Dorsolateral prefrontal cortex (tissue), 122 donors: ENCODE measurements at places on chromosomes 4 and X. TPM values are rescaled to one million over a fixed set of nuclear protein-coding genes. Genes with fewer than 3 reads are reported as not detected.

Gene NIPAL1
- 1.8 TPM for total RNA-seq

Gene RHOXF2
- total RNA-seq = not detected

Gene EGFL6
- total RNA-seq = 0.41 TPM

Gene CDKL5
- total RNA-seq = 96.8 TPM

Gene MFSD8
- total RNA-seq = 21.5 TPM

Gene CHRDL1
- 24.6 TPM for total RNA-seq

Gene TMEM156
- 1.6 TPM for total RNA-seq

Gene TSPAN6
- 11.2 TPM for total RNA-seq

Gene FGF5
- total RNA-seq = 7.3 TPM

Gene CXCL11
- not detected for total RNA-seq

Gene SH2D1A
- not detected for total RNA-seq

Gene SMR3B
- not detected for total RNA-seq

Gene POLN
- 21.5 TPM for total RNA-seq

Gene POF1B
- total RNA-seq = not detected

Gene CSAG3
- total RNA-seq = not detected

Gene GABRG1
- total RNA-seq = 14.6 TPM

Gene GAGE13
- not detected for total RNA-seq

Gene FGFR3
- total RNA-seq = 70.3 TPM

Gene P2RY4
- total RNA-seq = 0.49 TPM

Gene TMEM271
- total RNA-seq = 29.6 TPM

Gene ZDHHC15
- 2.8 TPM for total RNA-seq
